ENCODE measurements at places on chromosomes 4 and X. TPM values are rescaled to one million over a fixed set of nuclear protein-coding genes. Genes with fewer than 3 reads are reported as not detected.
A peak's percentile ranks its signal among the peaks of the same experiment; 100 is the strongest.

- no peak for DNase-seq
Measured at GRCh38 chr4:120010646-120011045, 56.0 kb downstream of the MAD2L1 start.

- peak; percentile 16 for DNase-seq
Measured at GRCh38 chr4:143148521-143148920, 36.2 kb upstream of the USP38 start.

DNA sequence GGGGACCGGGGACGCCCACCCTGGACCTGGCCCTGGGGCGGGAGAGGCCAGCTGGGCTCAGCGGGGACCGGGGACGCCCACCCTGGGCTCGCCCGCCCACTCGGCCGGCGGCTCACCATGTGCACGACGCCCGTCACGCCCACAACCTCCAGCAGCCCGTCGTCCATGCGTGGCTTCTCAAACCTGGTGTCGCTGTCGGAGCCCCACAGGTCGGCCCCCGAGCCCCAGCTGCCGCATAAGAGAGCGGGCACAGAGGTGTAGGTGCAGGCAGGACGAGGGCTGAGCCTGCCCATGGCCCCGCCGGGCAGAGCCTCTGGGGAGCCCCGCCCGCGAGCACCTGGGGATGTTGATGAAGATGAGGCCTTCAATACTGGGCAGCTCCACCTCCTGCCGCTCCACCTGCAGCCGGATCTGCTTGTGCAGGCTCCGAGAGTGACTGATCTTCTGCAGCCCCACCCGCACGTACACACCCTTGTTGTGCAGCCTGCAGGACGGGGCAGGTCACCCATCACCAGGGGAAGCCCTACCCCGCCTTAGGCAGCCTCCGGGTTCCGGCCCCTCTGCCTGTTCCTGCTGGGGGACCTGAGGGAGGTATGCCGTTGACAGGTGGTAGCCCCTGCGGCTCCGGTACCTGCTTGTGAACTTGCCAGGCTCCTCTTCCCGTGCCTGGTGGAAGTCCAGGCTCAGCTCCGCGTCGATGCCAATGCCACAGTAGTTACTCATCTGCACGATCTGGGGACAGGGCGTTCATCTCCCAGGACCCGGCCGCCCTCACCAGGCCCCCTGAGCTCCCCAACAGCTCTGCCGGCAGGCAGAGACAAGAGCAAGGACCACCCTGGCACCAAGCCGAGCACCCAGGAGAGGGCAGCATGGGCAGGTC lies 11.8 kb downstream of the DGKQ start:
- DNase-seq, result no peak

Gene EVC2
- total RNA-seq, result 10.8 TPM

Gene GYPE
- not detected for total RNA-seq

Gene TLR3
- 2.8 TPM for total RNA-seq

GRCh38 chr4:156969911-156970310 lies 1.7 kb downstream of the PDGFC start:
- DNase-seq, result no peak

GRCh38 chrX:71510161-71510560 lies 22.7 kb upstream of the OGT start:
- DNase-seq, result no peak

GRCh38 chr4:48949518-48950219 lies 36.4 kb upstream of the CWH43 start:
- peak; percentile 38 for DNase-seq

DNA sequence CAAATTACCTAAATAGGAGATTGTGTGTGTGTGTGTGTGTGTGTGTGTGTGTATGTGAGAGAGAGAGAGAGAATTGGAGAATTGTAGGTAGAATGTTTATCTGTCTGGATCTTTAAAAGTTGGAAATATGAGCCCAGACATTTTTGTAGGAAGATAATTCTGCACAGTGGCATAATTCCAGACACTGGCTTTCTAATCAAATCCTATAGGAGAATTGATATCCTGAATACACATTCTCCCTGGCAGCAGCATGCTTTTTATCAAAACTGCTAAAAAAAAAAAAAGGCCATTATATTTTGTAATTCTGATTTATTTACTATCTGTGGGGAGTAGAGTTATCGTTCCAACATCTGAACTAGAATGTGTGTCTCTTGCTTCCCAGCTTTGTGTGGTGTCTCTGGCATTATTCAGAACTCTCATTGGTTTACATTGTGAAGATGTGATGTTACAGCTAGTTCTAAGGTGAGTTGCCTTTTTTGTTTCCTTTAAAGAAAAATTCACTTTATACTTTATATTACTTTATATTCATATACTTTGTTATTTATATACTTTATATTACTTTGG lies 122.4 kb downstream of the GATB start:
- DNase-seq, result no peak

Gene SLITRK4
- total RNA-seq, result 2.8 TPM

Gene SLC49A3
- 0.10 TPM for total RNA-seq

DNA sequence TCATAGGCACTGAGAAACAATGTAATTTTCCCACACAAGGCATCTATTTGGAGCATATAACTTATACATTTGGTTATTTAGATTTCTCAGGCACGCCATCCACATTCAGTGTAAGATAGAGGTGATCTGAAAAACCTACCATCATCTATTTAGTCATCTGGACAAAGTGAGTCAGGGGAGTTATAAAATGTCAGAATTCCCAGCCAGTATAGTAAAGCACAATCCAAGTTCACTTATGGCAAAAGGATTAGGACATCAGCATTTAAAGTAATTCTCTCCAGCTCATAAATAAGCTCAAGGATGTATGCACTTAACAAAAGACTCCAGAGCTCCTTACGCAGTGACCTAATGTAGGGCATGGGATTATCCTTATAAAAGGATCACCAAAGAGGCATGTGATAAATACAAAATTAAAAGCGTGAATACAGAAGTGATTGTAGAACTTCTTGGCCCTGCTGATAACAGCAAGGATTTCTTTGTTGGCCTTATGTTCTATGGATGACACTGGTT lies 65.3 kb upstream of the DCLK2 start:
- no peak for DNase-seq

Gene ZNF732
- 0.08 TPM for total RNA-seq

- no peak for DNase-seq
Measured at GRCh38 chrX:123859409-123859845, 426 bp upstream of the XIAP start.

Gene CD40LG
- total RNA-seq, result not detected

Gene RNF4
- total RNA-seq, result 42.0 TPM

- no peak for DNase-seq
Measured at GRCh38 chrX:31355206-31355955, 283.5 kb upstream of the FTHL17 start.

- DNase-seq, result peak; percentile 95
Measured at GRCh38 chr4:78056265-78057129, 626 bp upstream of the FRAS1 start.

DNA sequence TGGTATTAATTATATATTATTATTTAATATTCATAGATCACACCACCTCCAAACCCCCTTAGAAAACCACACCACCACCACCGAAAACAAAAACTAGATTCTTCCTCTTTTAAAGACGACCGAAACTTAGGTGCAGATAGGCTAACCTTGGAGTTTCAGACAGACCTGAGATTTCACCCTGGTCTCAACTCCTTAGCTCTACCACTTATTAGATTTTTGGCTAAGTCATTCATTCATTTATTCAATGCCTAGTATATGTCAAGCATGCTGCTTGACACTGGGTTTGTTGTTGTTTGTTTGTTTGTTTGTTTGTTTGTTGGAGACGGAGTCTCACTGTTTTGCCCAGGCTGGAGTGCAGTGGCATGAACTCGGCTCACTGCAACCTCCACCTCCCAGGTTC lies 9.5 kb upstream of the BMP2K start:
- DNase-seq, result no peak

Gene MAGEB17
- total RNA-seq, result not detected

Gene RTL3
- 1.3 TPM for total RNA-seq

Gene CT45A1
- total RNA-seq, result not detected

GRCh38 chr4:189305500-189305899 lies 635.2 kb upstream of the FRG1 start:
- peak; percentile 3 for DNase-seq

GRCh38 chr4:5927747-5928146 lies 34.9 kb upstream of the CRMP1 start:
- DNase-seq, result no peak

- DNase-seq, result no peak
Measured at GRCh38 chr4:155304375-155304774, 72.4 kb downstream of the MAP9 start.

DNA sequence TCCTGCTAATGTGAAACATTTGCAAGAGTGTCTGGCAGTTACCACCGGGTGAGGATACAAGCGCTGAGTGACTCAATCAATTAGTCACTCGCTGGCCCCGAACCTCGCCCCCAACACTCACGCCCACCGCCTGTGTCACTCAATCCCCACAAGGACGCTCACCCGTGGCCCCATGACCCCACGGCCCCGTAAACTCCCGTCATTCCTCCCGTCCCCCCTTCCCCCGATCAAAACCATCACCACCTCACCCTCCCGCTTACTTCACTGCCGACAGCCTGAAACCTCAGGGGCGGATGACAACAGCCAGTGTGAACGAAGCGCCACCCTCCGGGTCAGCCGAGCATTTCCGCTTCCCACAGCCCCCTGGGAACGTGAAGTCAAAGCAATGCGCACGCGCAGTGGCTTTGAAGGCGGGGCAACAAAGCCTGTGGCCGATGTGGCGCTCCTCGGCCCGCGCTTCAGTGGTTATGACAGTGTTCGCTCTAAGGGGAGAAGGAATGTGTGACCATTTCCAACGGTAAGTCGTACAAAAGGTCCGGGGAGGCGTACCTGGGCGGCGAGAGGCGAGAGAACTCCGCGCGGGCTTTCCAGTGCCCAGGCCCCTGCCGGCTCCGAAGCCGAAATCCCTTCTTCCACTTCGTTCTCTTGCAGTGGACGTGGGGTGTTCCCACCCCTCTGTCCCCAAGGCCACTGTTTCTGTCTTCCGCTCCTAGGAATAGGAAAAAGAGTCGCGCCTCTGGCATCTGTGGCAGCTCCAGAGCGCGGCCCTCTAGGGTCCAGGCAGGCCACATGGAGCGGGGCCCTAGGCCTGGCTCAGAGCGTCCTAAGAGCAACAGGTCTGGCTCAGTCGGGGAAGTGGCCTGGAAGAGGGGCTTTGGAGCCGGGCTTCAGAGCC lies at the start of gene ZNF674:
Gene ZNF674, minus strand, starts transcription at position 311 of the 895 bp plus-strand sequence. CDS start 3,334 bp downstream, outside the sequence.
- peak; percentile 92 for DNase-seq

DNA sequence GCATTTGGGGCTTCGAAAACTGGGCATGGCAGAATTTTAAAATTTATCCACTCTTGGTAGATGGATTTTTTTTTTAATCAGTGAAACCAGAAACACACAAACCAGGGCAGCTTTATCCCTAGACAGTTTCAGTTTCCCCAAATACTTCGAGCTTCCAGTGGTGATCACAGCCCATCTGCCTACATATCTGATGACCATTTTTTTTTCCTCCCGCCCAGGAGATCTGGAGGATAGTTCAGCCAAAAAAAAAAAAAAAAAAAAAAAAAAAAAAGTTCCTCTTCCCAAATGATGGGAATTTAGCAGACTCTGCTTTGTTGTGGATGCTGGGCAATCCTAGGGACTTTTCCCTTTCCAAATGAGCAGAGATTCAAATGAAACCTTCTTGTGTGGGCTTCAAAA lies 1.0 kb upstream of the TBC1D9 start:
- DNase-seq, result no peak

- no peak for DNase-seq
Measured at GRCh38 chr4:69782651-69783310, 22.4 kb upstream of the SULT1B1 start.

DNA sequence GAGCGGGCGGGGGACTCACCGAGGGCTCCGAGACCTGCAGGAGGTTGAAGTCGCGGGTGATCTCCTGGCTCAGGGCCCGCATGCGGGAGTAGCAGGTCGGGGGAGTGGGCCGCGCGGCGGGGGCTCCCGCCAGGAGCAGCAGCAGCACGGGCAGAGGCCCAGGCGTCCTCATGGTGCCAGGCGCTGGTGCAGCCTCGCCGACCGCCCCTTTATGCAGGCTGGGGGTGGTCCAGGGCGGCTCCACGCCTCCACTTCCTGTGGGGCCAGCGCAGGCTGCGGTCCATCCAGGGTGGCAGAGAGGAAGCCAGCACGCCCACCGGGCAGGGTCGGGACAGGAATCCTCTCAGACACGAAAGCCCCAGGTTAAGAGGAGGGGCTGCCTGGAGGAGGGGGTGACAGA lies at the start of gene CYTL1:
Gene CYTL1, minus strand, starts transcription at position 185 of the 400 bp plus-strand sequence. Its CDS starts 13 bp downstream, at position 172.
- no peak for DNase-seq

GRCh38 chr4:36241771-36242170 lies 2.5 kb downstream of the ARAP2 start:
- DNase-seq, result no peak

Gene REELD1
- not detected for total RNA-seq

DNA sequence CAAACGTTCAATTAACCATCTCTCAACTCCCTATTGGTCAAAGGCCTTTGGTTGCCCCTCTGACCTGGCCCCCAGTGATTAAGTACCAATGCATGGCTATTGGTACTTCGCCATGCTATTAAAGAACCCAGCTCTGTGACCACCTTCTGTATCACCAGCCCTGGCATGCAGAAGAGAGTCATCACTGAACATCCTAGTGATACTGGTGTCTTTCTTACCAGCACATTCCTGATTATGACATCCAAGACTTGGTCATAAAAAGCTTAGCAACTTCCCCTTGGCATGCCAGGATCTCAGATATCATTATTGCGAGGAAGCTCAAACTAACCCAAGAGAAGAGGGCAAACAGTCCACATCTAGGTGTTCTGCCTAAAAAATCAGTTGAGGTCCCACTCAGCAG lies 122.3 kb upstream of the OTUD4 start:
- no peak for DNase-seq

GRCh38 chr4:174422893-174423256 lies 99.4 kb downstream of the HPGD start:
- DNase-seq, result no peak
